ENCODE measurements at places on chromosomes 6 and 20. TPM values are rescaled to one million over a fixed set of nuclear protein-coding genes. Genes with fewer than 3 reads are reported as not detected.
A peak's percentile ranks its signal among the peaks of the same experiment; 100 is the strongest.

DNA sequence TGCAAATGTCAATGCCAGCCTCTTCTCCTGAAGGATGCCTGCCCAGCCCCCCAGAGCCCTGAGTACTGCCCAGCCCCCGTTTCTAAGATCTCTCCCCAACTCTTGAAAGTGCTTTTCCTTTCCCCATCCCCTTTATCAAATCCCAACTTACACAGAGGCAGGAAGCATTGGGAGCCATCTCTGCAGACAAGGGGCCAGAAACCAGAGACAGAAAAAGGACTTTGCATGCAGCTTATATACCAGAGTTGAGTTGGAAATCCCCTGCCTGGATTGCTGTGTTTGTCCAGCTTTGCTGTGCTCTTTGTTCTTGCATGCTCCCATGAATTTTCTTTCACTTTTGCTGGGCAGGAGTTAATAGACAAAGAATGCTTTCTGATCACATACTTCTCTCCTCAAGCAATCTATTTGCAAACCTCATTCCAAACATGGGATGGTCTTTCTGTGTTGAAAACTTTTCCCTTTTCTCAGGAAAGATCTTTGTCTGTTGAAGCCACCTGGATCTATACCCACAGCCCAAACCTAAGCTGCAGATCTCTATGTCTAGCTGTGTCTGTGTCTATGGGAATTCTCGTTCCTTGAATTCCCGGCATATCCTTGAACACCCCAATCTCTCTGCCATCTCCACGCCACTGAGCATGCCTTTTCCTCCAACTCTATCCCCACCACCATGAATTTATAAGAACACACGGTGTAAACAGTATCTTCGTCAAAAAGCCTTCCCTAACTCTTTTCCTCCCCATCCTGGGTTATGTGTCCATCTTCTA is at the start of gene UBD:
UBD (minus strand) TSS at position 209 of the 764 bp plus-strand sequence; CDS start at position 178, 31 bp downstream.
- no peaks in the 10 kb centered on the region for H3K27me3 ChIP-seq
- H3K36me3 ChIP-seq: no peaks in the 10 kb centered on the region
- no peaks in the 10 kb centered on the region for H3K4me1 ChIP-seq
- H3K4me3 ChIP-seq: no peak within 1 kb of the TSS
- H3K27ac ChIP-seq: no peak within 1 kb of the TSS

DNA sequence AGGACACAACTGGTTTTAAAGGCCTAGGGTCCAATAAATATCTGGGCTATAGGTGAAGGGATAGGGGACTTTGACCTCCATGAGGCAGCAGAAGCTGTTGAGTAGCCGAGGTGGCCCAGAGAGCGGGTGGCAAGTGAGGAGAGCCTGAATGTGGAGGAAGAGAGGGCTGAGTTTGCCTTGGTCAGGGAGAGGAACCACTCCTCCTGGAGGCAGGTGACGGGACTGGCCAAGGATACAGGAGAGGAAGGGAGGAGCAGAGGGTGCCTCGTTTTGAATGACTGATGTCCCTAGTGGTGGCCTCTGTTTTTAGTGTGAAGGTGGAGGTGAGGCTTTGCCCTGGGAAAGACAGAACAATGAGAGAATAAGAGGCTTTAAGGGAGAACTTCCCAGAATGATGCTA is 19.1 kb upstream of the AAR2 start:
- H3K27ac ChIP-seq: no peak overlapping the region
- no peak for DNase-seq
- no peaks in the 10 kb centered on the region for H3K36me3 ChIP-seq
- no peak overlapping the region for H3K4me3 ChIP-seq
- no peaks in the 10 kb centered on the region for H3K4me1 ChIP-seq

- no peaks in the 10 kb centered on the region for H3K36me3 ChIP-seq
- no peak overlapping the region for H3K4me3 ChIP-seq
- no peaks in the 10 kb centered on the region for H3K4me1 ChIP-seq
- no peaks in the 10 kb centered on the region for H3K27me3 ChIP-seq
- DNase-seq: no peak
These were observed 690.6 kb downstream of the EPM2A start for GRCh38 chr6:145044641-145045246.

DNA sequence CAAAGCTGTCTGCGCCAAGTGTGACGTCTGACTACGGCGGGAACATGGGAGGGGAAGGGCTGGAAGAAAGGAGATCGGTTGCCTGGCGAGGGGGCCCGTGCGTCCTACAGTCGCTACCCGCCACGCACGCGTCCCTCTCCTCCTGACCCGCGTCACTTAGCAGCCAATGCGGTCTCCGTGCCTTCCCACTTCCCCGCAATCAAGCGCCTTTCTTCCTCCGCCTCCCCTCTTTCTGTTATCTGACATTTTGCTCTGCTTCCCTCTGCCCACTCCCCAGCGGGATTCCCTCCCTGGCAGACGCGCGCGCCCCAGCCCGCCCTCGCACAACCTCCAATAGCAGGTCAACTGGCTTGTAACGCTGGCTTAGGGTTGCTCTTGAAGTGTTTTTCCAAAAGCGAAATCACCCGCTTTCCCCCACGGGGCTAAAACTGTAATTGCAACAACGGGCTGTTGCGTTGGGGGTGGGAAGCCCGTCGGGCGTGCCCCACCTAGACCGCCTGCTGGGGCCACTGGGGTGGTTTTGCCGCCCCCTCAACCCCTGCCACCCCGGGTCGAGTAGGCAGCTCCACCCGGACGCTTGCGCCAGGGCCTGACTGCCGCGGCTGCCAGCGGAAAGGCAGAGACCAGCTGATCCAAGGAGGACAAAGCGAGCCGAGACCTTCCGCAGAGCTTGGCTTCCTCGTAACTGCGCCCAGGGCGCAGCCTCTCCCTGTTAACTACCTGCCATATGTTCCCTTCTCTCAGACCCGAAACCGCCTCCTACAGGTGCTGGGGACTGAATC is 6.2 kb upstream of the SOX4 start:
- no peaks in the 10 kb centered on the region for H3K27me3 ChIP-seq
- H3K36me3 ChIP-seq: peaks cover 6% of the 10 kb centered on the region
- no peak overlapping the region for H3K27ac ChIP-seq
- DNase-seq: peak; percentile 35
- no peaks in the 10 kb centered on the region for H3K4me1 ChIP-seq

DNA sequence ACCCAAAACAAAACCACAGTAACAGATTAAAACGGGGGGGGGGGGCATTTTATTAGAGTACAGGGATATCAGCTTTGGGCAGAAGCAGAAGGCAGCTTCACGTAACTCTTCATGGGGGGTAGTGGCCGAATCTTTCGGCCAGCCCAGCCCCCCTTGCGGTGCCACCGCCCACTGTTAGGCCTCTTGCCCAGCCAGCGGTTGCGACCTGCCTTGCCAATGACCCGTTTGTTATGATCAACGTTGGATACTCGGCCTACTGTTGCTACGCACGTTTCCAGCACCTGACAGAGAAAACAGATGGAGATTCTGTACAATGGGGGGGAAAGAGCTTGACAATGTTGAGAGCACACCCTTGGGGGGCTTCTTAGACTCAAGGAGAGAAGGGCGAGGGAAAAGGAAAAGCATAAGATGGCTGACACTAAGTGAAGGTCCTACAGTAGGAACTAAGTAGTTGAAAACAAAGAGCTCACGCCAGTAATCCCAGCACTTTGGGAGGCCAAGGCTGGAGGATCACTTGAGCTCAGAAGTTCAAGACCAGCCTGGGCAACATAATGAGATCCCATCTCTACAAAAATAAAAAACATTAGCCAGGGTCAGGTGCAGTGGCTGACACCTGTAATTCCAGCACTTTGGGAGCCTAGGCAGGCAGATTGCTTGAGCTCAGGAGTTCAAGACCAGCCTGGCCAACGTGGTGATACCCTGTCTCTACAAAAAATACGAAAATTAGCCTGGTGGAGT is 724 bp upstream of the CUL7 start:
- H3K36me3 ChIP-seq: no peaks in the 10 kb centered on the region
- peak overlapping the region; percentile 70 for H3K4me3 ChIP-seq
- H3K27me3 ChIP-seq: no peaks in the 10 kb centered on the region

The CRIP3 gene
- total RNA-seq: 2.1 TPM

DNA sequence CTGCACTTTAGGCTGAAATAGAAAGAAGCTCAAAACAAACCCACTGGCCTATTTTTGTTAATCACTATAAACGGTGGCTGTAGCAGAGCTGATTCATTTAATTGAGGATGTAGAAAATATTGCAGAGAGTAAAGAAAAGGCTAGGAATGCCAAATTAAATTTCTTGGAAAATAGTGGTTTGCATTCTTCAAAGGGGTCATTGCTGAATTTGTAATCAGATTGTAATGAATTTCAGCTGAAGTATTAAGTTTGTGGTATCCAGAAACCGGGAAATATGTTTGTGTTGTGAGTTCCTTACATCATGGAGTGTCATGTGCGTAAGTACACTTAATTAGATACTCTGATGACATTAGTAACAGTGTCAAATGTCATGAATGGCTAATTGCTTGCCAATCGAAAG is 203.0 kb downstream of the SAMD5 start:
- H3K4me3 ChIP-seq: no peak overlapping the region
- no peaks in the 10 kb centered on the region for H3K36me3 ChIP-seq
- H3K27me3 ChIP-seq: no peaks in the 10 kb centered on the region

DNA sequence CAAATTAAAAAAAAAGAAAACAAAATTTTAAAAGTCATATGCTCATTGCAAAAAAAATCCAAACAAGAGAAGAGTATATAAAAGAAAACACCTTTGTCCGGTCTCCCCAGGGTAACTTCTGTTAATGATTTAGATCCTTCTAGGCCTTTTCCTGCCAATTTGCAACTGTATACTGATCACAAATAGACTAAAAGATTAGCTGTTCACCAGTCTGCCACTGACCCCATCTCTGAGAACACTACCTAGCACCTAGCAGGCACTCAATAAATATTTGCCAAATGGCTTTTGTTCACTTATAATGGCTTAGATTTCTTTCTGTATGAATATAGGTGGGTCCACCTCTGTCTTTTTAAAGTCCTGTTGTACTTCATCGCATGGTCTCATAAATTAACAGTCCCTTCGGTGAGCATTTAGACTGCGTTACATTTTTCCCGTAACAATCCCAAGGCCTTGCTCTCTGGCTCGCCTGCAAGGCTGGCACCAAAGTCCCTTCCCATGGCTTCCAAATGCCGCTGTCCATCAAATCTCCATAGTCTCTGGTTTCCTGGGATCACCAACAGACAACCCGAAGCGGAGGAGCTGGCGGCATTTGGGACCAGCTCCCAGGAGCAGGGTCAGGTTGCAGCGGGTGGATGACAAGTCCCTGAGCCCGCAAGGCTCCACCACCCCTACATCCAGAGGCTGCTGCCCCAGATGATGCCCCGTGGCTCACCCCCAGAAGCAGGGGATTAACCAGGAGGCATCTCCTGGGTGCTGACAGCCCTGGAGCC is 11.8 kb downstream of the JPH2 start:
- H3K27me3 ChIP-seq: no peaks in the 10 kb centered on the region
- H3K27ac ChIP-seq: no peak overlapping the region
- H3K36me3 ChIP-seq: no peaks in the 10 kb centered on the region
- no peak overlapping the region for H3K4me3 ChIP-seq
- no peaks in the 10 kb centered on the region for H3K4me1 ChIP-seq

The TP53TG5 gene
- total RNA-seq: 0.48 TPM

- H3K4me1 ChIP-seq: no peaks in the 10 kb centered on the region
- H3K36me3 ChIP-seq: no peaks in the 10 kb centered on the region
- no peak overlapping the region for H3K27ac ChIP-seq
- H3K4me3 ChIP-seq: no peak overlapping the region
These were observed 167.8 kb upstream of the MLN start for GRCh38 chr6:33971580-33971979.

DNA sequence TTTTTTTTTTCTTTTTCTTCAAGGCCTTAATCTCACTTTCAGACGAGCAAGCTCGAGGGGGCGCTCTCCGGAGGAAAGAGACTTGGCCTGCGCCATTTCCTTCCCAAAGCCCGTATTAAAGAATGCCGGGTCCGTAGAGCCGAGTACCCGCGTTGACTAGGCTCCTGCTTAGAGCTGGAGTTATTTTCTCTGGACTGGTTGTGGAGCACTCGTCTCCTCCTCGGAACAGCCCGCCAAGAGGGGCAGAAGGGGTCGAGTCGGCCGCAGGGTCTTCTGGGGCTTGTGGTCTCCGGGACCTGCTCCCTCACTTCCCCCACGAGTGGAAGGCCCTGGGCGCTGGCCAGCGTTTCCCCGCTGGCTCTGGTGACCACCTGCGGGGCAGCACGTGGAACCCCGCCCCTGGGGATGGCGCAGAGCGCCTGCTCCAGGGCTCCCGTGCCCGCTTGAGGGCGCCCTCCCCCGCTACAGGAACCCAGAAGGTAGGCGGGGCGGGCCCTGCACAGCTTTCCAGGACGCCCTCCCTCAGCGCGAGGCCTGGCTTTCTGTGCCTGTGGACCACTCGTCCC is 2.7 kb upstream of the MEI4 start:
- no peak overlapping the region for H3K4me3 ChIP-seq
- H3K27me3 ChIP-seq: no peaks in the 10 kb centered on the region
- DNase-seq: no peak
- H3K27ac ChIP-seq: no peak overlapping the region
- no peaks in the 10 kb centered on the region for H3K4me1 ChIP-seq

DNA sequence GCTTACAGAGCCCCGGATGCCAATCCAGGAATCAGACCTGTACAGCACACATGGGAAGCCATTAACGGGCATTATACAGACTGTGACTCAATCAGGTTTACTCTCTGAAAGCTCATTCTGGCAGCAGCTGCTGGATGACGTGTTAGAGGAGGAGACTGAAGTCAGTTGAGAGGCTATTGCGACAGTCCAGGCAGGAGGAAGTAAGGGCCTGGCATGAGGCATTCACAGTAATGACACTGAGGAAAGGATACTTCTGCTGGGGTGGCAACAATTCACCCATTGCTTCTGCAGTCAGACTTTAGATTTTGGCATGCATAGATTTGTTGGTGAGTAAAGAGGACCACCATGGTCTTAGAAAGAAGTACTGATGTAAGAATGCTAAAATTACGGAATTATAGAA is 151.0 kb upstream of the HEY2 start:
- DNase-seq: no peak
- no peaks in the 10 kb centered on the region for H3K4me1 ChIP-seq
- H3K27me3 ChIP-seq: no peaks in the 10 kb centered on the region
- no peak overlapping the region for H3K27ac ChIP-seq
- no peak overlapping the region for H3K4me3 ChIP-seq

The DSE gene
- 10.2 TPM for total RNA-seq

GRCh38 chr6:146946559-146946958 is 257.7 kb upstream of the STXBP5 start:
- no peaks in the 10 kb centered on the region for H3K27me3 ChIP-seq
- no peaks in the 10 kb centered on the region for H3K4me1 ChIP-seq
- H3K36me3 ChIP-seq: no peaks in the 10 kb centered on the region
- no peak overlapping the region for H3K27ac ChIP-seq
- H3K4me3 ChIP-seq: no peak overlapping the region
- DNase-seq: no peak

DNA sequence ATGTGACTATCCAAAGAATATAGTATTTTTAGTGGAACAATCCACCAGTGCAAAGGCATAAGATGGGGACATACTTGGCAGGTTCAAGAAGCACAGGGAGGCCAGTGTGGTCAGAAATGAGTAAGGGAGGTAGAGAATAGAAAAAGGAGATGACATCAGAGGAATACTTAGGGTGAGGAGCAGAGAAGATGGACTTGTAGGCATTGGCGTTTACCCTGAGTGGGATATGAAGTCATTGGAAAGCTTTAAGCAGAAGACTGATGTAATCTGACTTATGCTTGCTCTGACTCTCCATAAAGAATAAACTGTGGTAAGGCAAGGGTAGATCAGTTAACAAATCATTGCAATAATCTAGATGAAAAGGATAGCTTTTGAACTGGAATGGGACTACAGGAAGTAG is 228.7 kb downstream of the GJA1 start:
- no peaks in the 10 kb centered on the region for H3K27me3 ChIP-seq
- no peak for DNase-seq
- no peak overlapping the region for H3K4me3 ChIP-seq
- H3K36me3 ChIP-seq: no peaks in the 10 kb centered on the region
- H3K4me1 ChIP-seq: no peaks in the 10 kb centered on the region

The GPLD1 gene
- total RNA-seq: 1.2 TPM

The PERP gene
- 0.45 TPM for total RNA-seq

The PRDM13 gene
- total RNA-seq: not detected

All from naive thymus-derived CD4-positive, alpha-beta T cell (primary cell).